Stimulated activated CD4-positive, alpha-beta T cell treated with anti-CD3 and anti-CD28 coated beads, Interleukin-12 subunit alpha, Interleukin-12 subunit beta, amount 100 ng/mL, for 48 hours (primary cell): ENCODE measurements at places on chromosomes 11 and 22.

- no peak for DNase-seq
Observed at GRCh38 chr22:35555483-35555890, 14.9 kb downstream of the RASD2 start.

- no peak for DNase-seq
Observed at GRCh38 chr11:111718859-111719258, 47.3 kb downstream of the PPP2R1B start.

DNA sequence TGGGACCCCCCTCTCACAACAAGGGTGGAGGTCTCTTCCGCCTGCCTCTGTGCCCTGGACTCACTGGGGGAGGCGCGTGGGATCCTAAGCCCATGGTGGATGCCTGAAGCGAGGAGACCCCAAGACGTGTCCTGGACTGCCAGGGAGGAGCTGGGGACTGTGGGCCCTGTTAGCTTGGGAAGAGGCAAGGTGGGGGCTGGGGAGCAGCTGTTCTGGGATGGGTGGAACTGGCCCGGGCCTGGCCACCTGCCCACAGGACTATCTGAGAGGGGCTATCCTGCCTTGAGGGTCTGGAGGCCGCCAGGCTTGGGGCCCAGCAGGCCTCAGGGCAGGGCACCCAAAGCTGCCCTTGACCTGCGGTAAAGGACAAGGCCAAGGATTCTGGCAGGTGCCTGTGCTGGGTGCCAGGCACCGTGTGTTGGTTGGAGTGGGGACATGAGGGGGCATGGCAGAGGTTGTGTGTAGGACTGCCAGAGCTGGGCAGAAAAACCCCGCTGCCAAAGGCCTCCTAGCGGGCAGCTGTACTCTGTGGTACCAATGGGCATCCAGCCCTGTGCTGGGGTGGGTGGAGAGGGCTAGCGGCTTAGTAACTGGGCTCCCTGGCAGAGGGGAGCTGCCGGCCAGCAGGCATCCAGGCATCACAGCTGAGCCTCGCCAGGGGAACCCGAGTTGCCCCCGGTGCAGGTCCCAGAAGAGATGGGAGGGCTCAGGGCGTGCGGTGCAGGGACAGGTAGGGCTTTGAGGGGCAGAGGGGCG is 670 bp downstream of the LSP1 start:
- no peak for DNase-seq

DNA sequence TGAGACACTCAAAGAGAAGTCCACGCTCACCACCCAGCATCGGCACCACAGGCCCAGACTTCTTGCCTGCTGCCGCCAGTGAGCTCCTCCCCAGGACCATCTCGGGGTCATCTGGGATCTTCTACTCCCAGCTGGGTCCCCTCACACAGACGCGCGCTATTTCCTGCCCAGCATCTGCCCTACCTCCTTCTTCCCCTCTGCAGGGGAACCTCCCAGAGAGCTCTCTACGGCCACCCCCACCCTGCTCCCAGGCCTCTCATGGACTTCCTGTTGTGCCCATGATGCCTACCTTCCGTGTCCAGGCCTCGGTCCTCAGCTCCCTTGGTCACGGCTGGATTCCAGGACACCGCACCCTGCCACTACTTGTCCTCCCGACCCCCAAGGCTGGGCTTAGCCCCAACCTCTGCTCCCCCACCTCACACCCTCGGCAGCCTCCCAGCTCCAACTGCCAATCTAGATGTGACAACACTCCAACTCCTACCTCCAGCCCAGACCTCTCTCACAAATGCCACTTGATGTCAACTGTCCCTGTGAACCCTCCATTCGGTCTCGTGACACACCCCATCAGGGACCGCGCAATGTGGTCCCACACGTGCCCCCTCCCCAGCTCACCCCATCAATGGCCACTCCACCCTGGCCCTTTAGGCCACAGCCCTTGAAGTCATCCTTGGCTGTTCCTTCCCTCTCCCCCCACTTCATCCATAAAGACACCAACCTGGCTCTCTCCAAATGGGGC is 45.3 kb downstream of the SGSM3 start:
- DNase-seq: no peak

DNA sequence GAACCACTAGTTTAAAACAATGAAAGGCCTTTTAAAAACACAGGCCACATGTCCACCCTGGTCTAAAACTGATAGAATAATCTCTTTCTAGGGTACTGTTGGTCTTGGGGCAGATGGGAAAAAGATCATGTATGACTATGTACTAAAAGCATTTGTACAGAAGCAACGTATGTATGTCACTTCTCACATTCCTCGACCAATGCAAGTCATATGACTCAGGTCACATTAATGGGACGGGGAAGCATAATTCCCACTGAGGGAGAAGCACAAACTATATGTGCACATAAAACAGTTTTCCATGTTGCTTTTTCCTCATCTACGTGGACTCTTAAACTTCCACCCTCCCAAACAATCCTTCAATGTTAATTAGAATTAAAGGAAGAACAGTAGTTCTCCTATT is 32.2 kb upstream of the GAB2 start:
- no peak for DNase-seq

- DNase-seq: no peak
Observed at GRCh38 chr11:78825591-78826020, 250.9 kb upstream of the NARS2 start.

DNA sequence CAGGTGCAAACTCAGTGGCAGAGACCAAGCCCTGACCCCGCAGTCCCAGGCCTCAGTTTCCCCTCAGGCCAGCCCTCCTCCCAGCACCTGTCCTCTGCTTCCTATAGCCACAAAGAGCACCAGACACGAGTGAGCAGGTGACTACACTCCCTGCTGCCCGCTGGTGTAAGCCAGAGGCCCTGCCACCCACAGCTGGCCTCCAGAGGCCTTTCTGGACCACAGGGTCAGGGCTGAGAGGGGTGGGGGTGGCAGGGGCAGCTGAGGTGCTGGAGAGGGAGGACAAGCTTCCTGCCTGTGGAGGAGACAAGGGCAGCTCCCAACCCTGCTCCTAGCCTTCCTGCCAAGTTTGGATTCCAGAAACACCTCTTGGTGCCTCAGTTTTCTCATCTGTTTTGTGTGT is 31.3 kb upstream of the WNT7B start:
- no peak for DNase-seq

DNA sequence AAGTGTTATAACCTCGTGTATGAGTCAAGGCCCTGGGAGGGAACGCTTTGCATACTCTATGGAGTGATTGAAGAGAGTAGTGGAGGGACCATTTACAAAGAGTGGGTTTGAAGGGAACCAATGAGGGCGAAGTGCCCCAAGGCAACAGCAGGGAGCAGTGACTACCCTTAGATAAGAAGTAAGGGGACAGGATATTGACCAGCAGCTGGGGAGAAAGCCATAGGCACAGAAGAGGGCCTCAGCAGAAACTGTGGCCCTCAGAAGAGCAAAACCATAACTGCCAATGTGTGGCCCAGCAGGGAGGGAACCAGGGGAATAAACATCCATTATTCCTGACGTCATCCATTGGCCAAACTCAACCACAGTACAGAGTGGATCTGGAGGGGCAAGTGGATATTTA is 24.7 kb downstream of the PARVA start:
- DNase-seq: no peak

DNA sequence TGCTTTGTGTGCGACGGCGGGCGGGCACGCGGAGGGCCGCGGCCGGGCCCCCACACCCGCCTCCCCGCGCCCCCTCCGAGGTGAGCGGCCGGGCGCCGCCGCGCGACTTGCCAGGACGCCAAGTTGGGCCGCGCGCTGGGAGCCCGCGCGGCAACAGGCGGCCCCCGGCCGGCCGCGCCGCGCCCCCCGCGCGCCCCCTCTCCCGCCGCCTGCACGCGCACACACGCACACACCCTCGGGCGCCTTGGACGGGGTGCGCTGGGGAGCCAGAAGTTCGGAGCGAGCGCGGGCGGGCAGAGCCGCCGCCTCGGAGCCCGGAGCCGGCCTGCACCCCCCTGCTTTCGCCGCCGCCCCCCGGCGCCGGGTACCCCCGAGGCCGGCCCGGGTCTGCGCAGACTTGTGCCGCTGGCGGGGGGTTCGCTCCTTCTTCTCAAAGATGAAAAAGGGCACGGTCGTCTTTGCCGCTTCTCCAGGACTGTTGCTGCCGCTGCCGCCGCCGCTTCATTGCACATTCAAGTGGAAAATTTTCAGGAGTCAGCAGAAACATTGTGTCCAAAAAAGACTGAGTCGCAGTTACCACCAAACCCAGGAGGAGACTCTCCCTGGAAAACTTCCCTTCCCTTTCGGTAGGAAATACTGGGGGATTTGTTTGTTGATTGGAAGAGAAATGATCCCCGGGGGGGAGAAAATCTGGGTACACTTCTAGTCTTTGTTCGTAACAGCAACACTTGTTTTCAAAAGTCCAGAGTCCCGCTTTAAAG is 895 bp downstream of the TEAD1 start:
- DNase-seq: no peak

GRCh38 chr22:27466778-27467438 is 334.6 kb downstream of the MN1 start:
- DNase-seq: no peak

- DNase-seq: no peak
Observed at GRCh38 chr11:122664188-122664587, 8.7 kb downstream of the UBASH3B start.

DNA sequence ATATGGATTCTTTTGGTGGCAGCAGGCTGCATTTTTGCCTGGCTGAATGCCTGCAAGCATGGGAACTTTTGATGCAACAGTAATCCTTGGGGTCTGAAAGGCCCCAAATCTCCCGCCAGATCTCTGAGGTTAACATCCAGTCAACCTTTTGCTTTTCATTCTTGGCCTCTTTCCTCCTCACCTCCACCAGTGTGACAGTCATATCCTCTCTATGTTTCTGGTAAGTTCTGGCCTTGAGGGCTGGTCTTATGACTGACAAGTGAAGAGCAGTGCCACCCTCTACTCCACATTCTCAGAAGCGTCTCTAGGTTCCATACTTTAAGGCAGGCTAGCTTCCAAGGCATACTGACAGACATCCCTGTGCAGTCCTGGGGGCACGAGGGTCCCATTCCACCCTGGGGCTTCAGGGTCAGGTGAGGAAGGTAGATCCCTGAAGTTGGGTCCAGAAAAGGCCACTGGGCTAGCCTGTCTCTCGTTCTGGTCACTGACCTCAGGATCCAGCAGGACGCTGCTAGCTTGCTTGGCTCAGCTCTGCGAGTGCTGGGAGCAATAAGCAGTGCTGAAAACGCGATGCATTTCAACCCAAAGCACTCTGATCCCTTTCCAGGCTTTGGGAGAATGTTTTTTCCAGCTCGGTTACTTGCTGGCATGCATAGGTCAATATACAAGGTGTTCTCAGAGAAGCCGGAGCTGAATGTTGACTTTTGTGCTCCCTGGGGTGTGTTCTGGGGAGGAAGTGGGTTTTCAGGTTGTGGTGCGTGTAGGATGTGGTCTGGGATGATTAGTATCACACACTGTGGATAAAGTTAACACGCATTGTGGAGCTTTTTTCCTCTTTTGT is 75.2 kb downstream of the PTPRJ start:
- peak; percentile 48 for DNase-seq

- DNase-seq: peak; percentile 4
Observed at GRCh38 chr11:32259641-32260081, 168.8 kb downstream of the RCN1 start.

DNA sequence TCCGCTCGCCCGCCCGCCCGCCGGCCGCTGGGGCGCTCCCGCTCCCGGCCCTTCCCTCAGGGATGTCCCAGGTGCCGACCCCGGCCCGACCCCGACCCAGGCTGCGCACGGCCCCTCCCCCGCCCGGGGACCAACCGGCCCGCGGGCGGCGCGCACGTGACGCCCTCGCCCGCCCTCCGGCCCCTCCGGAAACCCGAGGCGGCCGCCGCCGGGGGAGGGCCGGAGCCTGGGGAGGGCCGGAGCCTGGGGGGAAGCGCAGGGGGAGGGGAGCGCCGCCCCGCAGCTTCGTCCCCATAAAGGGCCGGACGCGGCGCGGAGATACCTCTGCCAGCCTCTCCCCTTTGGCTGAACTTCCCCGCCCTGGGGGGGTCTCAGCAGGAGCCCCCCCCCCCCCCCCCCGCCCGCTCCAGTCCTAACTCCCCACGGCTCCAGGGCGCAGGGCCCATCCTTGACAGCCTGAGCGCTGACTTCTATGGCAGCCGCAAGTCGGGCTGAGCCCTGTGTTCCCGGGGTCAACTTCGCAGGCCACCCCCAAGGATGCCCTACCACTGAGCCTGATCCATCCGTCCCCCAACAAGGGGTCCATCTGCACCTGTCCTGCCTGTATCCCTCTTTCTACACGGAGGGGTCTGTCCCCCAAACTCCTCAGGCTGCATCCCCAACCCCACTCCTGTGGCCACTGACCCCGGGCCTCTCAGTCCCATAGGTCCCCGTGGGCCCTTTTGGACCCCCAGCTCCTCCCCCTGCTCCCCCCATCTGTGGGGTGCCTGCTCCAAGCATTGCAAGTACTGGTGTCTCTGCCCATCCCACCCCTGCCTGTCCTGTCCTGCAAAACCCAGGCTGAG is at the start of gene MAPK12:
Gene MAPK12, minus strand, starts transcription at position 69 of the 845 bp plus-strand sequence. CDS start 174 bp downstream, outside the sequence.
- no peak for DNase-seq

DNA sequence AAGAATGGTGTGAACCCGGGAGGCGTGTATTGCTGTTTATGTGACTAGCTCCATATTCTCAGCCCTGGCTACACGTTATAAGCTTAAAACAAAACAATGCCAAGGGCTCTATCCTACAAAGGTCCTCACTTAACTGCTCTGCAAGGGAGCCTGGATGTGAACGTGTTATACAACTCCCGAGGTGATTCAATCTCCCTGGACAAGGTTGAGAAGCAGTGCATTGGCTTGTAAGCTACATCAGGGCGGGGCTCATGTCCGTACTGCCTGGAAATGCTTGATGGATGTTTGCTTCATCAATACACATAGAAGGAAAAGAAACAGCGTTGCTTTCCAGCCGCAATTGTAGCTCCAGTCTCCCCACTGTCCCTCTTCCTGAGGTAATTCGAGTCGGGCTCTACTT is 256.9 kb upstream of the SYN3 start:
- no peak for DNase-seq

GRCh38 chr11:34466802-34467488 is 28.2 kb downstream of the CAT start:
- DNase-seq: no peak

GRCh38 chr22:17164392-17165024 is 5.4 kb upstream of the HDHD5 start:
- DNase-seq: no peak

DNA sequence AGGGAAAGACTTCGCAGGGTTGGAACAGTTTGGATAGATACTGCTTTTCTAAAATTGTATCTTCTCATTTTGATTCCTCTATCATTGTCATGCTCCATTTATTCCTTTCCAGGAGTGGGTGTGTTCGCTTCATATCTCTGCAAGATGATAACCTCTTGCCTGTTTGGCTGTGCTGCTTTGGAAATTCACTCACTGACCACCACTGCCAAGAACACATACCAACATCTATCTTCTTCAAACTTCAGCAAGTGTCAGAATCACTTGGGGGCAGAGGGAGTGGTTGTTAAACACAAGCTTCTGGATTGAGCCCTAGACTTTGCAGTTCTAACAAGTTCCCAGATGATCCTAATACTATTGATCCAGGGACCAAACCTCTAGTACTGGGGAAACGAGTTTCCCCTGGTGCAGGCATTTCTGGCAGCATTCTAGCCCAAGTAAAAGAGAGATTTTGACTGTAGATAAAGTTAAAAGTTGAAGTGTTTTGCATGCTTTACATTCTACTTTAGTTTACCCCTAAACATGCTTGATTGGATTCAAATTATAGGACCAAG is 11.5 kb upstream of the DKK3 start:
- DNase-seq: no peak

- DNase-seq: no peak
Observed at GRCh38 chr11:48036466-48036865, 56.1 kb downstream of the PTPRJ start.

- DNase-seq: no peak
Observed at GRCh38 chr22:40210818-40211217, 33.1 kb downstream of the TNRC6B start.
